ENCODE measurements at places on chromosomes 16 and 17. TPM values are rescaled to one million over a fixed set of nuclear protein-coding genes. Genes with fewer than 3 reads are reported as not detected.

HES7 gene
- 0.88 TPM for total RNA-seq

DNA sequence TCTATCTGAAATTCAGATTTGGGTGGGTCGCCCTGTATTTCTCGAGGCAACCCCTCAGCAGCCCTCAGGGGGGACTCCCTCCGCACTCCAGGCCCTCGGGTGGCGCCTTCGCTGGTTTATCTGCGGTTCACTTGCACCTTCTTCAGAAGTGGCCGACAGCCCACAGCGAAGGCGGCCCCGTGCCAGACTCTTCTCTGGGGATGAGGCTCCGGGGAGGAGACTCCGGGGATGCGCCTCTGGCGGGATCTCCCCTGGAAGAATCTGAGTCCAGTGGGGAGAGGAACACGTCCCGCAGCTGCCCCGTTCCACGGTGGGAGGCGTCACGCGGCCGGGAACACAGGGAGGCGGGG is 63.9 kb upstream of the DNAJA2 start:
- no peak for DNase-seq

- DNase-seq = peak; percentile 36
Measured at GRCh38 chr16:27238016-27238587, 30.5 kb downstream of the NSMCE1 start.

ZMYND15 gene
- 0.36 TPM for total RNA-seq

- DNase-seq = no peak
Measured at GRCh38 chr17:81090361-81091136, 55.6 kb downstream of the BAIAP2 start.

DNA sequence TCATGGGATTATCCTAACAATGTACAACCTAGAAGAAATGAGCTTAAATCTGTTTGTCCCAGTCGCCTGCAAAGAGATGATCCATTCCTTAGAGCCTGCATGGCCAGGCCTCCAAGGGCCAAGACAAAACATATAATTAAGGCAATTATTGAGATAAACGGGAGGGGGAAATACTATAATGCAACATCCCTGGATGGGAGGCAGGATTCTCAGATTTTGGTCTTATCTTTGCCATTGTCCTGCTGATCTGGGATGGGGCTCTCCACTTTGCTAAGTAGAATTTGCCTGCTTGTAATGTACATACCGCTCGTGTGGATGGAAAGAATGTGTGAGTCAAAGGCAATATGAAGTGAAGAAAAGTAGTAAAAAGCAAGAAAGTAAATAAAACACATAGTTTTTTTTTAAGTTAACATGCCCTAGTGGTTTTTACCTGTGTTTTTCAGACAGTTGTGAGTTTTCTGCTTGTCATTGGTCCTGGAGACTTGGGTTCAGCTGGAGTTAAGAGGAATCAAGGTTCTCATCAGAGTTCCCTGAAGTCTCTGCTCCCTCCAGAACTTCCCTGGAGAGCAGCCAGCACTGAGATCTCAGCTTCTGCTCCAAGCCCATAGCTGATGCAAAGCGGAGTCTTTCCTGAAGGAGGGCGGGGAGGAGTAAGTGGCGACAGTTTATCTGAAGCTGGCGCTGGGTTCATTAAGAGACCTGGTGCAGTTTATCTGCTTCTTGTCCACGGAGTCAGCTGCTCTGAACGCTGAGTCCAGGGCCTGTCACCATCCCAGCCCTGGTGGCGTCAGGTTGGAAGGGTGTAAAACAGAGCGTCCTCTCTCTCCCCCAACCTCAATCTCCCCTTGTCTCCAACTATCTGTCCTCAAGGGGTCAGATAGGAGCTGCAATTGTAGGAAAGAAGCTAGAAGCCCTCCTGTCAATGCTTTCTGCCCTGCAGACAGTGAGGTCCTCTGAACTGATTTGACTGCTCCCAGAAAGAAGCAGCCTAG is 30.1 kb downstream of the HOXB1 start:
- DNase-seq = no peak

- no peak for DNase-seq
Measured at GRCh38 chr16:75273054-75273925, 21.9 kb upstream of the BCAR1 start.

DNA sequence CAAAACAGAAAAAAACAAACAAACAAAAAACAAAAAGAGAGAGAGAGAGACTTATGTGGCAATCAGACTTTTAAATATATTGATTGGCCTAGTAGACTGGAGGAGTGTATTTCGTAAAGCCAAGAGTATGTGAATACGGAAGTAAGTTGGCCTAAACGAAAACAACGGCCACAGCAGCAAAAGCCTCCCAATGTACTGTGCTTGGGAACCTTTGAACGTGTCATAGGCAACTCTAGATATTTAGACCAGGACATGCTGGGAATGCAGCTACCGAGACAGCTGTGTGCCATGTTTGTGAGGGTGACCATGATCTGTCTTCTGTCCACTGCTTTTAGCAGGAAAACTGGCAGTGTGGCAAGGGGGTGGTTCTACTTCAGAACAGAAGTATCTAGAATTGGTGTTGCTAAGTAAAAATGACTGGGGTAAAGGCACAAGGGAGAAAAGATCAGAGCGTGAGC is 7.4 kb downstream of the MAF start:
- no peak for DNase-seq

DNA sequence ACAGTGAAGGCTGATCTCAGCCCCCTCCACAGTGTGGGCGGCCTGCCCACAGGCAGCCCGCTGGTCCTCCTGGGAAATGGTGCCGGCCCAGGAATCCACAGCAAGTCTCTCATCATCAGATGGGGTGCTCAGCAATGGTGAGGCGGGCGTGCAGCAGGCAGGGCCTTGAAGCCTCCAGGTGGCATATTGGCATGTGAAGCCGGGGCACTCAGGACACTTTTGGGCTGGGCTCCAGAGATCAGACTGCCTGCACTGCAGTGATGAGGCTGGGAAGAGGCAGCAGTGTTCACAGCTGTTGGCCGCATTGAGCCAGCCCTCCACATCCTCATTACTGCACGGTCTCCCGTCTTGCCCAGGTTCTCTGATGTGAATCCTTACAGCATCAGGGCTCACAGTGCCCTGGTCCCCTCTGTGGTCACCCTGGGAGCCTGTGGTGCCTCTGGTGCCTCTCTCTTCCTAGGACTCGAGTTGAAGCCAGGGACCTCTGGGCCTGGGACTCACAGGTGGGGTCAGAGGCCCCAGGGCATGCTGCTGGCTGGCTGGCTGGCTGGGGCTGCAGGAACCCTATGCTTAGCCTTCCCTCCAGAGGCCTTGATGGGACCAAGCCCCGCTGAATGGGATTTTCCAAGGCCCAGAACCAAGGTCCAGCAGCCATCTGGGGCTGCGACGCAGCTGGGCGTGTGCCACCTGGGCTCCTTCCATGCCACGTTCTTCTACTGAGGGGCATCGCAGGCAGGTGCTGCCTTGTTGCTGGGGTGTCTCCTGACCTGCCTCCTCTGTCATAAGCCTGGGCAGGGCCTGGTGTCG is 48.6 kb downstream of the TNFRSF13B start:
- no peak for DNase-seq

- DNase-seq = no peak
Measured at GRCh38 chr17:82938486-82938872, 98.7 kb upstream of the ZNF750 start.

DNA sequence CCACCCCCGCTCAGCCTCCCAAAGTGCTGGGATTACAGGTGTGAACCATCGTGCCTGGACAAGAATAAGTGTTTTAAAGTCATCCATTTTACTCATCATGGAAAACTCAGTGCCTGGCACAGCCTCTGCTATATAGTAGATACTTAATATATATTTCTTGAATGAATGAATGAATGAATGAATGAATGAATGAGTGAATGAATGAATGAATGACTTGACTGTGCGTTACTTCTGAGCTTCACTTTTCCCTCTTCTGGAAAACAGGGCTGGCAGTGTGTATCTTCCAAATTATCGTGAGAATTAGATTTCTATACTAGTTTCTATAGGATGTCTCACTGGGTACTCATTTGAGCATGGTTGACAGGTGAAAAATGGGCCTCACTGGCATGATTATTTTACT is 307.3 kb upstream of the ERCC4 start:
- DNase-seq = no peak

DNA sequence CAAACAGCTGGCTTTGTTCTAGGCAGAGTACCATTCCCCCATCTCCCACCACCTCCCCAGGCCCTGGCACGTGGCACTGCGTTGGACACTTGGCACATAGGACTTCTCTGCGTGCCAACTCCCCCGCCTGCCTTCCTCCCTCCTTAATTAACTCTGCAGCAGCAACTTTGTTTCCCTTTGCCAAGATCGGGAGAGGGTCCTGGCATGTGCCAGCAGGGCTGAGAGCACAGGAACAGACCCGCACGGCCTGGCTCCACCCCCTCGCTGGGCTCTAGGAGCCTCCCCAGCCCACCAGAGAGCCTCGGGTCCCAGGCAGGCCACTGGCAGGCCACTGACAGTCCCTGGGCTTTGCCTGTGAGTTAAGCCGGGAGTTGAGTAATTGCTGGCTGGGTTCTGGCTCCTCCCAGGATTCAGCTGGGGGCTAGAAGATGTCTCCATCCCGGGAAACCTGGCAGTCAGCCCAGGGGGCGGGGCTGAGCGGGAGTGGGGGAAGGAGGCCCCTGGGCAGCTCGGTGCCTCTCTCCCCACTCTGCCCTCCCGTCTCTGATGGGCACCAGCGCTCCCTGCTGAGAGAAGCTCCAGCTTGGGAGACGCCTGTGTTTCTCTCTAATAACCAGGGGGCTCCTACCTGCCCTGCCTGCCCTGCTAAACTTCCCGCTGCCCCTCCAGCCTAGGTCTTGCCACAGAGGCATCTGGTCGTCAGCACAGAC is 224.0 kb upstream of the TNRC6C start:
- DNase-seq = peak; percentile 86

DNA sequence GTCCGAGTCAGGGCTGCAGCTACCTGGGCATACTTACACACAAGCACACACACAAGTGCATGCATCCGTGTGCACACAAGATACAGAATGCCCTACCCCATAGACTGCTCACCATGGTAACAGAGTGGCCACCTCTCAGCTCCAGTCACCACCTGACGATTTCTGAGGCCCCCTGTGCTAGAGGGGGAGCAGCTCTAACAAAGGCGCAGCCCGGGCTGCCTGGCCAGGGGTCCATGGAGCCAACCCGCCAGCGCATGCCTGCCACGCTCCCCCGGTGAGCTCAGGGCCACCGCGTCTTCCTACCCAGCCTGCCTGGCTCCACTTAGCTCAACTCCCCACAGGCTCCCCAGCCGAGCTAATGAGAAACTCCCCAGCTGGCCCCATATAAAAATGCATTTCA is 75.5 kb downstream of the ZNF423 start:
- no peak for DNase-seq

DNA sequence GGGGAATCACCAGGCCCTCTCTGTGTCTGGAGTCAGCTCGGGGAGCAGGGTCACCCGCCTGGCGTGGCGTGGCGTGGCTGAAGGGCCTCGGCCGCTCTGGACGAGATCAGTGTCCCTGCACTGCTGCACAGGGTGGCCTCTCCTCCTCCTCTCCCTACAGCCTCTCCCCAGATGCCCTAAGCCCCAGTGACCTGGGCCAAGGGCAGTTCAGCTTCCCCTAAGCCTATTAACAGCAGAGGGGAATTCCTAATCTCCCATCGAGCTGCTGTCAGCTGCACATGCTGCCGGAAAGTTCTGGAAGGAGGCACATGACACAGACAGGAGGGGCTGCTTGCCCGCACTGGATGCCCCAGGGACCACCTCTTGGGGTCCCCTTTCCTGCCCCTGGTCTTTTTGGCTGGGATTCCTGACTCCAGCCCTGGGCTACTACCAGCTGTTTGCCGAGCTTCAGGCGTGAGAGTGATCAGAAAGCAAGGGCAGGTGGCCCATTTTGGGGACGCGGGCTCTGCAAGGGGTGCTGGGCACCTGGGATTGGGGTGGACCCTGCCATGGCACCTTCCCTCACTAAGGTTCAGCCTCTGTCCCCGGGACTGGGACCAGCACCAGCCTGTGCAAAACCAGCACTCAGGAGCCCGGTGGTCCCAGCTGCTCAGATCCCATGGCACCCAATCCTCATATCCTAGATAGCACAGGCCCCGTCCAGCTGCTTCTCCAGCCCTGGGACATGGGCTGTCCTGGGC is 794 bp downstream of the PDE6G start:
- no peak for DNase-seq

SBK1 gene
- total RNA-seq = 1.5 TPM

TPSG1 gene
- total RNA-seq = not detected

- DNase-seq = no peak
Measured at GRCh38 chr17:2571523-2572303, 21.7 kb upstream of the PAFAH1B1 start.

DNA sequence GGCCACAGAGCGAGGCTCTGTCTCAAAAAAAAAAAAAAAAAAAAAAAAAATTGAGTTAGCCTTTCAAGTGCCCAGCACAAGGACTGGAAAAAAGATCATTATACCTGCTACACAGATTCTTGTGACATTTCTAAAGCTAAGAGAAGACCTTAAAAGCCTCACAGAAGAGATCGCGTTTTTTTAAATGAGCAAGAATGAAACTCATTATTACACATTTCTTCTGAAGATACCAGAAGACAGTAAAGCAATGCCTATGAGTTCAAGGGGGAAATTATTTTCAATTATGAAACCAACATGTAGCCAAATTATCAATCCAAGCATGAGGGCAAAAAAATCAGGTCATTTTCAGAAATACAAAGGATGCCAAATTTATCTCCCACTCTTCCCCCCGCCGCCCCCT is 56.8 kb downstream of the MED13 start:
- no peak for DNase-seq

- DNase-seq = no peak
Measured at GRCh38 chr17:9299695-9300094, 275.9 kb downstream of the STX8 start.

CLDN9 gene
- 0.24 TPM for total RNA-seq

TBC1D16 gene
- total RNA-seq = 10.3 TPM

- DNase-seq = no peak
Measured at GRCh38 chr16:87707097-87707496, 58.7 kb downstream of the KLHDC4 start.

DNA sequence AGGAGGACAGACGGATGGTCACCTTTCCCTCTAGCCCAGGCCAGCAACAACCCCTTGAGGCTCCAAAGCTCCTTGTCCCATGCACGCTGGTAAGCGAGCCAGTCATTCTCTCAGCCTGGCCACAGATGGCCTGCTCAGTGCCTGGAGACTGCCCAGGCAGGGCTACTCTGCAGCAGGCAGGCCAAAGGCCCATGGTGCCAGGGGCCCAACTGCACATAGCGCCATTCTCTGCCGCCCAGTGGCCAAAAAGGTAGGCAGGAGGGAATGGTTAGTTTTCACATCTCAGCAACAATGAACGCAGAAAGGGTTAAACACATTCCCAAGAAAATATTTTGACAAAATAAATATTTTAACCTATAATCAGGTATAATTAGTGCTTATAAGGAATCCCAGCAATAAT is 7.7 kb upstream of the SREBF1 start:
- no peak for DNase-seq

MIEN1 gene
- total RNA-seq = 21.7 TPM
